ENCODE measurements at places on chromosomes 4 and X. TPM values are rescaled to one million over a fixed set of nuclear protein-coding genes. Genes with fewer than 3 reads are reported as not detected.

Gene GYPE
- total RNA-seq, result 1.2 TPM

Gene CTSO
- 25.9 TPM for total RNA-seq

Gene SLC49A3
- 11.4 TPM for total RNA-seq

Gene INTS6L
- 11.8 TPM for total RNA-seq

Gene SMIM10
- total RNA-seq, result 14.2 TPM

Gene DKK2
- 16.5 TPM for total RNA-seq
